ENCODE measurements at places on chromosomes 2 and 18. TPM values are rescaled to one million over a fixed set of nuclear protein-coding genes. Genes with fewer than 3 reads are reported as not detected.

The CD8B2 gene
- total RNA-seq: 0.10 TPM

The SKA1 gene
- total RNA-seq: 0.42 TPM

The LCT gene
- not detected for total RNA-seq

The HADHA gene
- 102 TPM for total RNA-seq

The HOXD8 gene
- total RNA-seq: 14.4 TPM

The C1GALT1C1L gene
- total RNA-seq: 1.2 TPM

The ATF2 gene
- 72.0 TPM for total RNA-seq

The MTA3 gene
- 46.3 TPM for total RNA-seq

The ARHGEF33 gene
- 0.42 TPM for total RNA-seq

The BOK gene
- 11.6 TPM for total RNA-seq

The ATP6V1C2 gene
- 0.49 TPM for total RNA-seq

The SAP130 gene
- total RNA-seq: 23.8 TPM

The ANKRD23 gene
- 4.6 TPM for total RNA-seq

The AGAP1 gene
- 16.8 TPM for total RNA-seq

The SERPINB4 gene
- not detected for total RNA-seq

The UXS1 gene
- total RNA-seq: 29.3 TPM

The ASPRV1 gene
- total RNA-seq: 3.4 TPM

The DNAH7 gene
- total RNA-seq: 0.71 TPM

The LYG2 gene
- total RNA-seq: not detected

The ALPI gene
- not detected for total RNA-seq

The CCDC148 gene
- total RNA-seq: 0.52 TPM

The VAPA gene
- total RNA-seq: 176 TPM

The TTC39C gene
- 13.4 TPM for total RNA-seq

The GPR35 gene
- 3.9 TPM for total RNA-seq

The C2orf66 gene
- total RNA-seq: 0.30 TPM

The FSIP2 gene
- total RNA-seq: 1.3 TPM

The SLC20A1 gene
- total RNA-seq: 51.9 TPM

The GKN1 gene
- not detected for total RNA-seq

The MEP1B gene
- not detected for total RNA-seq

The FAM98A gene
- 39.7 TPM for total RNA-seq

The KIF5C gene
- 2.3 TPM for total RNA-seq

The MXD1 gene
- 21.1 TPM for total RNA-seq

The GALR1 gene
- total RNA-seq: not detected

The RNF103 gene
- total RNA-seq: 30.5 TPM

The SCN3A gene
- 2.4 TPM for total RNA-seq

The L3MBTL4 gene
- 4.2 TPM for total RNA-seq

The TMEM18 gene
- 21.5 TPM for total RNA-seq

The TTC21B gene
- total RNA-seq: 31.8 TPM

The PLGLB1 gene
- 9.0 TPM for total RNA-seq

The DHRS9 gene
- 0.52 TPM for total RNA-seq

The TTL gene
- 33.6 TPM for total RNA-seq

The NAT8 gene
- total RNA-seq: not detected

The KCNG3 gene
- total RNA-seq: not detected

The GCG gene
- total RNA-seq: not detected
